AG08395 (cell line): ENCODE measurements at places on chromosomes 5 and 9.

DNA sequence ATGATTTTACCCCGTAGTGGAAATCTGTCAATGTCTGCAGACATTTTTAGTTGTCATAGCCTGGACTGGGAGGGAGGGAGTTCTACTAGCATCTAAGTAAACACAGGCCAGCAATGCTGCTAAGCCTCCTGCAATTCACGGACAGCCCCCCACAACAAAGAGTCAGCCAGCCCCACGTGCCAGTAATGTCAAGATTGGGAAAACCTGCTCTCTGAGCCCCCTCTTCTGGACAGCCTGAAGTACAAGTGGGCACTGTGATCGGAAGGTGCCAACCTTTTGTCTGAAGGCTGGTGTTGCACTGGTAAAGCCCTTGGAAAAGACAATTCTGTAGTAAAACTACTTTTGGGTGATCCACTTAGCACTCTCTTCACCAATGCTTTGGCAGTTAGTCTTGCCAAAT lies 154.5 kb downstream of the TARS1 start:
- no peak for DNase-seq

DNA sequence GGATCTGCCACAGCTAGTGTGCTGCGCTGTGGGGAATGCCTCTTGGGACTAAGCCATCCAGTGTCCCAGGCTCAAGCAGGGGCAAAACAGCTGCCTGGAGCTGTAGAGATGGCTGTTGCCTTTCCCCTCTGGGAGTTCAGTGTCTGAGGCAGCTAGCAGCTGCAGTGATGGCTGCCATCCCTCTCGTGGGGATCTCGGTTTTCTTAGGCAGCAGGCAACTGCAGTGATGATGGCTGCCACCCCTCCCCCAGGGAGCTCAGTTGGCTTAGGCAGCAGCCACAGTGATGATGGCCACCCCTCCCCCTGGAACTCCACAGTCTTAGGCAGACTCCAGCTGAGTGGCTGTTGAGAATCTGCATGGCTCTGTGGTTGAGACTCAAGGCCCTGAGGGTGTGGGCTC lies 1389.2 kb upstream of the NUDT12 start:
- DNase-seq = no peak

- peak; percentile 41 for DNase-seq
Measured at GRCh38 chr9:106958955-106959657, 96.1 kb downstream of the ZNF462 start.

DNA sequence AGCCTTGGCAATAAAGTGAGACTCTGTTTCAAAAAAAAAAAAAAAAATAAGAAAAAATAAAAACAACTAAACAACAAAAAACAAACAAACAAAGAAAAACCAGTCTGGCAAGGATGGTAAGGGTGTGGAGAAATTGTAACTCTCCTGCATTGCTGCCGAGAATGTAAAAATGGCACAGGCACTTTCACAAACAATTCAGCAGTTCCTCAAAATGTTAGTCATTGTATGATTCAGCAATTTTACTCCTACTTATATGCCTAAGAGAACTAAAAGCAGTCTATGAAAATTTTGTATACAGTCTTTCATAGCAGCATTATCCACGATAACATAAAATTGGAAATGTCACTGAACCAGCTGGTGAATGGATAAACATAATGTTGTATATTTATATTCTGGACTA lies 280.4 kb downstream of the CDH9 start:
- no peak for DNase-seq

- DNase-seq = no peak
Measured at GRCh38 chr5:61667525-61668218, 335.6 kb downstream of the ZSWIM6 start.

- DNase-seq = no peak
Measured at GRCh38 chr9:128096616-128097536, 28.8 kb downstream of the SLC25A25 start.

- DNase-seq = no peak
Measured at GRCh38 chr5:139417214-139417613, 13.3 kb upstream of the SPATA24 start.

DNA sequence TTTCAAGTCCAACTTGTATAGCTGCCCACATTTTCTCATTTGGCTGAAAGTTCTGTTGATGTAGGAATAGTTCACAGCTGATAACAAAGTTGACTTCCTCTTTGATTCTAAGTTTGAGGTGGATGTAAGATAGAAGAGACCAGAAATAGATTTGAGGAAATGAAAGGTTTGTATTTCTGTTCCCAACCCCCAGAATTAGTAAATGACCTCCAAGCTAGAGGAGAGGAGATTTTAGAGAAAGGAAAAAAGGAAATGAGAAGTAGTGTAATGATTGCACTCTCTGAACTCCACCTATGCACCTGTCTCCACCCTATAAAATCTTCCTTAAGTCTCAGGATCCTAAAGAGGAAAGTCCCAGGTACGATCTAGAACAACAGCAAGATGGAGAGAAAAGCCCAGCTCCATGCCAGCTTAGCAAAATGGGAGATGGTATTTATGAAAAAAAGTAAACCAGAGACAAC lies 130.4 kb upstream of the POC5 start:
- DNase-seq = no peak

DNA sequence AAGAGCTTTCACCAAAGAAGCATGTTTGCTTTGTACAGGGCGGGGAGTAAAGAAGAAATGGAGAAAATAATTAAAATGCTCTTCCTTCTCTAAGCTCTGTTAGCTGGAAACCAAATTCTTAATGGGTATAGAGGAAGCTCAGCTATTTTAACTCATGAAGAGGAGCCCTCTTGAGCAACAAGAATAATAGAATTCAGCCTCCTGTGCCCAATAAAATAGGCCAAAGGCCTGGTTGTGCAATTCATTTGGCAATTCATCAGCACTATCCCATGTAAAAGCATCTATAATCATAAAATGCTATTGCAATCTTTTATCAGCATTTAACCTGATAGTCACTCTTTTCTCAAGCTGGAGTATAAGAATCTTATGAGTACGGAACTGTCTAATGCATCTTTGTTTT lies 133.6 kb upstream of the CDH6 start:
- DNase-seq = no peak

DNA sequence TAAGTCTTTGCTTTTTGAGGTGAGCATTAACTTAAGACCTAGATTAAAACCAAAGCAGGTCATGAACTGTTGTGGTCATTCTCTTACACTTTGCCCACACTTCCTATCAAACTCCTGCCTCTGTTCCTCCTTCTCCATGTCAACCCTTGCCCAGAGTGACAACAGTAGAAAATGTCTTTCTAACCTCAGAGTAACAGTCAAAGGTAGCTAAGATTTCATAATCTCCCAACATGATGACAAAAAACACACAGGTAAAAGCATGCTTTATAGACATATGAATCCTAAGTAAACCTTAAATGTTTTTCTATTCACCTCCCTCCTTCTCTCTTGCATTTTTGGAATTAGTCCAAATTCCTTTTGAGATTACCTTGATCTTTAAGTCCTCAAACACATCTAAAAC lies 422.3 kb downstream of the SPATA31D1 start:
- no peak for DNase-seq

DNA sequence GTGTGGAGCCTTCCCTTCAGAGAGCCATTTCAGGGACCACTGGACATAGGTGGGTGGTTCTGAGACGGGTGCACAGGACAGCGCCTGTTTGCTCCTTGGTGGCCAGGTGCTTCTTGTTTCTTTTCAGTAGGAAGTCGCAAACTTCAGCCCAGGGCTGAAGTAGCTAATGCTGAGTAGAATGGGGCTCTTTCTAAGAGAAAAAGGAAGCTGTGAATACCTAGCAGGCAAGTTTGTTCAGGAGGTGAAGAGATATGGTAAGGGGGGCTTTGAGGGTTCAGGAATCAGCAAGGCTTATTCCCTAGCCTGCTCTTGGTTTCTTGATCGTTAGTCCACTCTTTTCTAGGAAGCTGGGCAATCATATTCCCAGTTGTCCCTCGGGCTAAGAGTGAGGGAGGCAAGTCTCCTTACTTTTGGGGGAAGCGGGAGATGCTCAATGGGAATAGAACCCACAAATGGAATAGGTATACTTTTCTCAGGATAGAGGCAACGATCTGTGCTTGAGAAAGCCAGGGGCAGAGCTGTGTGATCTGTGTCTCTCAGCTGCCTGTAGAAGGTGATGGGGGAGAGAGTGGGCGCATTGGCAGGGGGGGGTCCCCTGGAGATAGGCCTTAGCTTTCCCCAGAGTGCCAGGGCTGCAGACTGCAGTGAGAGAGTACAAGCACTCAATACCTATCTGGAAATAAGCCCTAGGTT lies 1.9 kb upstream of the PURA start:
- DNase-seq = no peak

GRCh38 chr9:32665101-32665500 lies 29.6 kb upstream of the TAF1L start:
- no peak for DNase-seq

DNA sequence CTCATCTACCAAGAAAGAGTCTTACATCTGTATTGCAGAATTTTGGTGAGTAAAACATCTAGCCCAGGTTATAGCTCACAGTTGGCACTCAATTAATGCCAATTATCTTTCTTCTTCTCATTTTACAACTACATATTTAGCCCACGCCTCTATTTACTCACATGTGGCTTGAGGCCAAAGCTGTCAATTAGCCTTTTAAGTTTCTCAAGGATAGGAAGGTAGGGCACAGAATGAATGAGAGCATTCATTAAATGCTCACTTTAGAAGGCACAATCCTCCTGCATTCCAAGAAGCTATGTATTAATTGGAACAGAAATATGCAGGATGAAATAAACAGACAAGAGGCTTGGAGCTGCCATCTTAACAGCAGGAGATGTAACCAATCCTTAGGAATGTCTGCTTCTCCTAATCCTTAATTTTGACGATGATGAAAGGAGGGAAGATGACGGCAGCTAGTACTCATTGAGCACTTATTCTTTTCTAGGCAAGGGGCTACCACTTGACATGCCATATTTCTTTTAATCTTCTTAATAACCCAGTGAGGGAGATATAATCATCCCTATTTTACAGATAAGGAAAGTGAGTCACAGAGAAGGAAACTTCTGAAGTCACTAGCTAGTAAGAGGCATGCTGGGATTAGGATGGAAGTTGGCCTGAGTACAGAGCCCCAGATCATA lies 30.8 kb upstream of the PANK3 start:
- no peak for DNase-seq

GRCh38 chr5:17000291-17000939 lies 64.3 kb upstream of the MYO10 start:
- peak; percentile 79 for DNase-seq
